Ureter (tissue), 1 donor: ENCODE measurements at places on chromosomes 6 and 20. TPM values are rescaled to one million over a fixed set of nuclear protein-coding genes. Genes with fewer than 3 reads are reported as not detected.

DNA sequence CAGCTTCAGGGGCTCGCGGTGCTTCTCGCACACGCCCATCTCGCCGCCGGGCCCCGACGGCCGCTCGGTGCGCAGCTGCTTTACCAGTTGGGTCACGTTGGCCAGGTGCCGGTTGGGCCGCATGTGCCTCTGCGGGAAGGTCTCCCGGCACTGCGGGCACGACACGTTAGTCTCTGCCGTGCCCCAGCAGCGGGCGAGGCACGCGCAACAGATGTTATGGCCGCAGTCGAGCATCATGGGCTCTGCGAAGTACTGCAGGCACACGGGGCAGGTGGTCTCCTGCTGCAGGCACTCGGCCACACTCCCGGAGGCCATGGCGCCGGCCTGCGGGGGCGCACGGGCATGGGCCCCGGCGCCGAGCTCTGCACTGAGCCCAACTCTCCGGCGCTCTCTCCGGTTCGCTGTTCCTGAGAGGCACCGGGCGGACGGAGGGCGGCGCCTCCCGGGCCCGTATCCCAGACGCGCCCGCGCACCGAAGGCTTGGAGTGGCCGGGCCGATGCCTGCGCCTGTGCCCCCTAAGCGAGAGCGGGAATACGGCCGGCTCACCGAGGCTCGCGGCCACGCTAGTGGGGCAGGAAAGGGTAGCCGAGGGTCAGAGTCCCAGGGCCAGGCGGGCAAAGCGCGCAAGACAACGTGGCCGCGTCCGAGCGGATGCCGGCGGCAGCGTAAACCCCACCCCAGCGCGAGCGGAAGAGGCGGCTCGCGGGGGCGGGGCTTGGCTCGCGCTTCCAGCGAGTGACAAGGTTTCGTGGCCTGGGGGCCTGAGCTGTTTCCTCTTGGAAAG is at the start of gene TRIM27:
TRIM27 (minus strand) TSS at position 668 of the 785 bp plus-strand sequence; CDS start at position 315, 353 bp downstream.
- DNase-seq, result peak; percentile 93

DNA sequence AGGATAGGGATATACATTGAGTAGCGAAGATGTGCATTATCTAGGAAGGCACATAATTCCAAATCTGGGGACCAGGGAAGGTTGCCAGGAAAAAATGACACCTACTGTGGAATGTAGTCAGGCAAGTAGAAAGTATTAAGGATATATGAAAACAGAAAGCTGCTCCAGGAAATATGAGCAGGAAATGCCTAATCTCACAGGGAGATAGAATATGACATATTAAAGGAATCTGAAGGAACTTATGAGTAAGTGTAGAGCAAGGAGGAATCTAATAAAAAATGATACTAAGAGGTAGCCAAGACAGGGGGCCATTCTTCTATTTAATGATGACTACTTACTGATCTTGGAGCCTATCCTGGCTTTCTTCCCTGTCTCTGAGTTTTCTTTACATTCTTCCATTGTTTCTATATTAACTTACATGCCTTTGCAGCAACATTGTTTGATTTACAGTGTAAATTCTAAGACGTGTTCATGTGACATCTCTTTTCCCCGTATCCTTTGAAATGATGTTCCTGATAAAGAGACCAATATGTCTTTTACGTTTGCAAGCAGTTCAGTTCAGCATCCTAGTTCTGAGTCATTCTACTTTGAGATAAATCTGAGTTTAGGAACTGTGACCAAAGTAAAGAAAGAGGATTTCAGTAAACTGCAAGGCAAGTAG is 58.6 kb downstream of the TINAG start:
- no peak for DNase-seq

Gene FOXC1
- total RNA-seq, result 41.9 TPM

Gene SHLD1
- 13.9 TPM for total RNA-seq

Gene CENPQ
- 3.5 TPM for total RNA-seq
